ENCODE measurements at places on chromosomes 13 and 19.
A peak's percentile ranks its signal among the peaks of the same experiment; 100 is the strongest.

GRCh38 chr19:1746401-1747284 is 6.7 kb upstream of the ONECUT3 start:
- no peak for DNase-seq

GRCh38 chr19:3080286-3080685 is 13.9 kb upstream of the GNA11 start:
- DNase-seq: peak; percentile 79

GRCh38 chr19:11551603-11552235 is 7.3 kb downstream of the ELOF1 start:
- DNase-seq: peak; percentile 26

DNA sequence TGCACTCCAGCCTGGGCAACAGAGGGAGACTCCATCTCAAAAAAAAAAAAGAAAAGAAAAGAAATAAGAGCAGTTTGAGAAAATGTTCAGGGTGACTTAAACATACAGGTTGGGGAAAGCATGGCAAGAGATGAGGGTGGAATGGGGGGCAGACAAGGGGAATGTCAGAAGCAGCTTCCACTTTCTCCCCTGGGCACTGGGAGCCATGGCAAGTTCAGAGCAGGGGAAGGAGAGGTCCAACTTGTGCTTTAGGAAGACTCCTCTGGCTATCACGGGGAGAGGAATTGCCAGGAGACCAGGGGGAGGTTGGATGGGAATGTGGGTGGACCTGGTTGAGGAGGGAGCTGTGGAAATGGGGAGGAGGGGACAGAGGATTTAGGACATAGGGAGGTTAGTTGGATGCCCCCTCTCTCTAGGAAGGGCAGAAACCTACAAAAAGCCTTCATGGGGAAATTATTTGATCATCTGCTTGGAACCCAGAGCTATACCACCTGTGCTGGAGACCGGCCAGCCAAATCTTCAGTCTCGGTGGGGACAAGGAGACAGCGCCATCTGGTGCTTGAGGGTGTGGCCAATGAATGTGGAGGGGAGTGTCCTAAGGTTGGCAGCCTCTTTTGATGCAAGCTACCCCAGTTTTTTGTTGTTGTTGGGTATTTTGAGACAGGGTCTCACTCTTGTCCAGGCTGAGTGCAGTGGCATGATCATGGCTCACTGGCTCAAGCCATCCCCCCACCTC is 7.3 kb upstream of the STRN4 start:
- peak; percentile 78 for DNase-seq

GRCh38 chr13:93230261-93230855 is 3.8 kb downstream of the GPC6 start:
- DNase-seq: no peak

DNA sequence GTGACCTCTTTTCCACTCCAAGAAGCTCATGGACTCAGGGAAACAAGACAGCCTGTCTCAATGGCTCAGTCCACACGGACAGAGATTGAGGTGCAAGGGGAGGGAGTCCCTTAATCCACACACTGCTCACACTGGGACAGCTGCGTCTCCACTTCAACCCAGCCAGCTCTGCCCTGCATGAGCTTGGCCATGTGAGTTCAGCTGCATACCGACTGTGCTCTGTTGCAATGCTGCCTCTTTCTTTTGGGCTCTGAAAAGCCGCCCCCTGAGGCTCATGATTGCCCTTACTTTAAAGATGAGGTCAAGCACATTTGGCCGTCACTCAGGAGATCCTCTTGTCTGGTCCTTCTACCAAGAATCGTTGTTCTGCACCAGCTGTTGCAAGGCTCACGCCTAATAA is 64.8 kb upstream of the KCTD15 start:
- DNase-seq: no peak

- no peak for DNase-seq
Measured at GRCh38 chr19:31594701-31595100, 245.5 kb upstream of the TSHZ3 start.

DNA sequence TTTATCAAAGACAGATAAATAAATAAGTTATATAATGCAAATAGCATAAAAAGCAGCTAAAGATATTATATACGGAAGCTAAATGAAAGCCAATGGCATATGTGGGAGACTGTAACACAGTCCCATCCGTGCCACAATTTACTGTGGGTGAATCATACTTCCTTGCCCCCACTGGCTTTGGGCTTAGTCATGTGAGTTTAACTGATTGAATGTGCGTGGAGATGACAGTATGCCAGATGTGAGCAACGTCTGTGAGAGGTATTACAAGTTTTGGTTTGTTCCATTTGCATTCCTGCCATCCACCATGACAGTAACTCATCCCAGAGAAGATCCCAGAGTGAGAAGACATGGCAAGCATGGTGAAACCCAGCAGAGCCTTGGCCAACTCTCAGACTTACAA is 340.0 kb downstream of the SUCLA2 start:
- no peak for DNase-seq

DNA sequence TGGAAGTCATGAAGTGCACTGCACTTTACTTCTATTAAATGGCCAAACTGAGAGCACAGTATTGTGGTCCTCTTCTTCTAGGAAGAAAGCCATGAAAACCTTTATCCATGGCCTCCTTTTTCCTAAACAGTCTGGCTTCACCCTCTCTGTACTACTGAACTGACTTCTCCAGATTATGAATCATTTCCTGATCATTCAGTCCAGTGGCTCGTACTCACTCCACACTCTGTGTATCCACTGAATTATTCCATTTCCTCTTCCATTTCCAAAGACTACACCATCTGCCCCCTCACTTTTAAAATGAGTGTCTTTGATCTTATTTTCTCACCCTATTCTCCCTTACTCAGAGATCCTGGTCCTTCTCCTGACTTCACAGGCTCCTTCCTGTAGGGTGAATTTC is 29.7 kb upstream of the FREM2 start:
- DNase-seq: no peak

DNA sequence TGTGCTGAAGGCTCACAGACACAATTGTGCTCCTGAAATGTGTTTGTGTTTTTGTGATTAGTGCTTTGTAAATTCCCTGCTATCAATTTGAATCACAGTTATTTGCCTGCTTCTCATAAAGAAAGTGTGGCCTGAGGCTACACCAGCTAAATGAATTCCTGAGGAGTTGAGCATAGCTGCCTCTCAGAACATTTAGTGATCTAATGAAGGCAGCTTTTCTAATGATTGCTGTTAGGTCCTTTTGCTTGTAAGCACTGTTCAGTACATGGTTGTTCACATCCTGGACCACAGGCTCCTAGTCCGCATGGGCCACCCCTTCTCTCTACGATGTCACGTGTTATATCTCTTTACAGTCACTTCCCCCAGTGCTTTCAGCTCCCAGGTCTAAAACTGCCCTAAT is 238.2 kb downstream of the B3GLCT start:
- DNase-seq: no peak

GRCh38 chr19:45782820-45783785 is 813 bp upstream of the DMPK start:
- DNase-seq: peak; percentile 52

- no peak for DNase-seq
Measured at GRCh38 chr19:541699-542098, 2.2 kb upstream of the GZMM start.
